Thyroid gland (tissue), 4 donors: ENCODE measurements at places on chromosomes 2 and 18. TPM values are rescaled to one million over a fixed set of nuclear protein-coding genes. Genes with fewer than 3 reads are reported as not detected.

HOXD9 gene
- total RNA-seq = 3.6 TPM

VRK2 gene
- total RNA-seq = 21.5 TPM

KCNG2 gene
- total RNA-seq = not detected

SCG2 gene
- total RNA-seq = 0.94 TPM

NT5DC4 gene
- total RNA-seq = not detected

FBXO15 gene
- total RNA-seq = 0.73 TPM
